Stomach (tissue), 19 donors: ENCODE measurements at places on chromosomes 3 and 15. TPM values are rescaled to one million over a fixed set of nuclear protein-coding genes. Genes with fewer than 3 reads are reported as not detected.

The ALDH1A3 gene
- total RNA-seq: 58.9 TPM

The ANKRD63 gene
- total RNA-seq: 0.37 TPM

The SLC12A1 gene
- total RNA-seq: not detected

The SEMA6D gene
- total RNA-seq: 6.2 TPM

The SPINK8 gene
- not detected for total RNA-seq

The SAMMSON gene
- not detected for total RNA-seq

The CAMK1 gene
- total RNA-seq: 27.4 TPM

The C3orf52 gene
- 66.9 TPM for total RNA-seq

The GLDN gene
- total RNA-seq: 2.2 TPM

The SLC2A2 gene
- total RNA-seq: not detected

The RARB gene
- 28.0 TPM for total RNA-seq

The ETV5 gene
- total RNA-seq: 42.6 TPM

The PRSS50 gene
- total RNA-seq: under 0.01 TPM

The VWA5B2 gene
- total RNA-seq: 16.5 TPM

The CIB1 gene
- 36.6 TPM for total RNA-seq

The RTP4 gene
- total RNA-seq: not detected

The PHLDB2 gene
- 40.7 TPM for total RNA-seq
